BE2C (cell line): ENCODE measurements at places on chromosomes 3 and 15.

- DNase-seq: no peak
Measured at GRCh38 chr15:99504823-99505551, 60.8 kb upstream of the MEF2A start.

- no peak for DNase-seq
Measured at GRCh38 chr15:101499863-101500713, 10.6 kb upstream of the PCSK6 start.

- DNase-seq: no peak
Measured at GRCh38 chr3:46536758-46537157, 29.3 kb downstream of the LRRC2 start.

DNA sequence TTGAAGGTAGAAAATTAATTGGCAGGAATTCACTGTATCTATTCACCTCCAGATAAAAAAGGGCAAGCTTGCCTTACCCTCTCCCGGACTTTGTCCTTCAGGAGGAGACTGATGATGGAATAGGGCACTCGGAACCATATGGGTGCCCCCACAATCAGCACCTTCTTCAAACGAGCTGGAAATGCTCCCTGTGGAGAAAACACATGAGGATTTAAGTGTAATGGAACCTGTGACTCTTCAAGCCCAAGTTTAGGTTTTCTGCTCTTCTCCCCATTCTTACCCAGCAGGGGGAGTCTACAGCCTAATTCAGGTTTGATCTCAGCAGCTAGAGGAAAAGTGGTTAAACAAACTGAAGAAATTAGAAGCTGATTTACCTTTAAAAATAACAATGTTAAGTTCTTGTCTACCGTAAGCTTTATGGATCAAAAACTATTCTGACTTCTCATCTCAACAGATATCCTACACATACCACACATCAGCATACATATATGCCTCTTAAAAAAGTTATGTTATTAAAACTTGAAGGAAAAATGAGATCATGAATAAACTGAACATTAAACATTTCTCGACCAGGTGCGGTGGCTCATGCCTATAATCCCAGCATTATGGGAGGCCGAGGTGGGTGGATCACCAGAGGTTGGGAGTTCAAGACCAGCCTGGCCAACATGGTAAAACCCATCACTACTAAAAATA is 57.5 kb upstream of the SIN3A start:
- DNase-seq: no peak

GRCh38 chr15:45522328-45523165 is at the start of gene SLC30A4:
SLC30A4 (minus strand) TSS chr15:45522755; CDS start chr15:45522354, 401 bp downstream.
- peak; percentile 60 for DNase-seq
